ENCODE measurements at places on chromosomes 12 and 14.

DNA sequence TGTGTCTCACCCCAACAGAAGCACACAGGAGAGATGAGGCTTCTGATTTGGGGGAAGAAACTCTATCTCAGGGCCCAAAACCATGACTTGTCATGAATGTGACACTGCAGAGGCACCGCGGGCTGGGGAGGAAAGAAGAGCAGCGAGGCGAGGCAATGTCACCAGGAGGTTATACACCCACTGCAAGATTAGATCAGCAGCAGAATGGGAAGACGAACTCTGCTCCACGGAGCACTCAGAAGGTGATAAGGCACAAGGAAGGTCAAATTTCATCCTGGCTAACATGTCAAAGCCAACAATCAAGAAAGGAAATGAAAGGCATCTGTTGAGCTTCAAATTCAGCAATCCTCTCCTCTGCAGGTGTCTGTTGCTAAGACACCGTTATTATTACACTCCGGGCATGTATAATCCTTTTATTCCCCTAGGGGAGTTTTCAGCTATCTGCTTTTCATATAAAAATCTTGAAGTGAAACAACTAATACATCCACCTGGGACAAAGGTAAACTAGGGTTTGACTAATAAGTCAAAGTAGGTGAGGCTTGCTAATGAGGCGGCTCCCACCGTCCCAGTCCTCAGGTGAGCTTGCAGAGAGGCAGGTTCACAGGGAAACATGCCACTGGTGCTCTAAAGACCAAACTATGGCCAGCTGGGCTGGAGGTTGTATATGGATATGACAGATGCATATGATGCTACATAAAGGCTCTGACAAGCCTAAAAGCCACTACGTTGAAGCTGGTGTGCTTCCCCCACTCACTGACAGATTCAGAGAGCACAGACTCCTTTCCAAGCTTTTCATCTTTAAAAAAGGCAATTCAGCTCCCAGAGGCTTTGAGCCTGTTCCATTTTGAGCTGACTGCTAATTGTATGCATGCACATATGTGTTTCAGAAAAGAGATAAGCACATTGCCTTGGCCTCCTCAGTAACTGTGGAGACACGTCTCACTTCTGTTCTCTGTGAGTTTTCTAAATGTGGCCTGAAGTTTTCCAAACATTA lies 221.2 kb downstream of the NELL2 start:
- DNase-seq, result no peak

GRCh38 chr14:52112336-52113018 lies 43.6 kb upstream of the NID2 start:
- no peak for DNase-seq

GRCh38 chr12:19988948-19989347 lies 379.4 kb upstream of the PDE3A start:
- no peak for DNase-seq

GRCh38 chr14:96130854-96131253 lies 73.8 kb upstream of the BDKRB2 start:
- DNase-seq, result no peak

GRCh38 chr14:38254571-38255407 lies 1.1 kb downstream of the CLEC14A start:
- no peak for DNase-seq

GRCh38 chr12:80681287-80681686 lies 26.1 kb upstream of the MYF6 start:
- no peak for DNase-seq

- DNase-seq, result no peak
Observed at GRCh38 chr14:90061685-90062126, at the start of gene KCNK13. Gene KCNK13, plus strand, starts transcription at chr14:90061994. Its CDS starts 212 bp downstream, at chr14:90062206.

DNA sequence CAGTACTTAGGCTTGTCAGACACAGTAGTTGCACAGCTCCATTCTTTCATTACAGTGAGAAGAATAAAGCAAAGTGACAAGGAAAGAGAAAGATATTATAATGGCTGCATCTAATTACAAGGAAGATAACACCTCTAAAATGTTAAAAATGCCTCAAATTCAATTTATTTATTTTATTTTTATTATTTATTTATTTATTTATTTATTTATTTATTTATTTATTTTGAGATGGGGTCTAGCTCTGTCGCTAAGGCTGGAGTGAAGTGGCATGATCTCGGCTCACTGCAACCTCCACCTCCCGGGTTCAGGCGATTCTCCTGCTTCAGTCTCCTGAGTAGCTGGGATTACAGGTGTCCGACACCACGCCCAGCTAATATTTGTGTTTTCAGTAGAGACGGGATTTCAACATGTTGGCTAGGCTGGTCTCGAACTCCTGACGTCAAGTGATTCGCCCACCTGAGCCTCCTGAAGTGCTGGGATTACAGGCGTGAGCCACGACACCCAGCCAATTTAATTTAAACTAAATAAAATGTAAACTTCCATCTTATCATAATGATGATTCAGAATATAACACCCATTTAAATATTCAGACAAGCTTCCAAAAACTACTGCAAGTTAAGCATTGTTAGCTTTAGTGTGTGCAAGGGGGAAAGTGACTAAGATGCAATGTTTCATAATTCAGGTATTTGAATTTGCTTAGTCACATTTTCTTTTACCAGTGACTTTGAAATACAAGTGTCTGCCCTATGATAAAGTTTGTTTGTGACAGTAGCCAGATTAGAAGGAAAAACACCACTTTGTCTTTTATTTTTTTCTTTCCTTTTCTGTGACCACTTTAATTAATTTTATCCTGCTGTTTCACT lies 2.4 kb upstream of the CFAP54 start:
- DNase-seq, result no peak

- DNase-seq, result no peak
Observed at GRCh38 chr12:69000074-69000473, 67.1 kb upstream of the CPM start.

GRCh38 chr12:2923057-2923456 lies 32.4 kb downstream of the TULP3 start:
- no peak for DNase-seq

GRCh38 chr14:68840454-68840853 lies 47.6 kb upstream of the ZFP36L1 start:
- no peak for DNase-seq

GRCh38 chr12:43112101-43112920 lies 439.7 kb downstream of the ADAMTS20 start:
- no peak for DNase-seq

GRCh38 chr12:27427824-27428223 lies 18.7 kb upstream of the SMCO2 start:
- no peak for DNase-seq

DNA sequence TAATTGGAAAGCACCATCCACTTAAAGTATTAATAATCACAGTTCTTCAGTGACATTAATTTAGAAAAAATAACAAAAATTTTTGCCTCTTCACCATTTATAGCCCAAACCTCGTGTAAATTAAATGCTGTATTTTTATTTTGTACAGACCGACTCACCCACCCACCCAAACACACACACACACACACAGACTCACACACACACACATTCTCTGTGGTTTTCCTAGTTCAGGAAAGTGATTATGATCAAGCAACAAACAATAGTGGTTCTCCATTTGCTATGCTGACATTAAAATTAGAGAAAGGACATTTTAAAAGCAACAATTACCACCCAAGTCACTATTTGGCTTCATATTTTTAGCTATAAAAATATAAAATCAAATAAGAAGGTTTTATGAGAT lies 112.5 kb upstream of the FLRT2 start:
- no peak for DNase-seq

- DNase-seq, result no peak
Observed at GRCh38 chr12:52231305-52232202, 1.5 kb upstream of the KRT7 start.

DNA sequence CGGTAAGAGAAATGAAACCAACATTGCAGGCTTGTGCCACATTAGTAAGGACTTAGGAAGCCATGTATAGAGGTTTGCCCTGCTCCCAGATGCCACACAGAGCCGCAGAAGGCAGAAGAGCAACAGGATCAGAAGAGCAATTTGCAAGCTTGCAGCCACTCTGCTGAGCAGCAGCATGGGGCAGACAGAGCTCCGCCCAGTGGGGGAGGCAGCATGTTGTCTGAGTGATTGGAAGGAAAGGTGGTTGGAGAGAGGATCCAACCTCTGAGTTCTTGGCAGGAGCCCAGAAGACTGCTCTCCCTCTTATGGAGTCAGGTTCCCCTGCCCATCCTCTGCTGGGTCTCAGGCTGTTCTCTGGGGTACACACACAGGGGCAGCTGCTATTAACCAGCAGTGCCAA lies 2.3 kb upstream of the KRT6A start:
- DNase-seq, result no peak
